ENCODE measurements at places on chromosomes 7 and 10. TPM values are rescaled to one million over a fixed set of nuclear protein-coding genes. Genes with fewer than 3 reads are reported as not detected.

PALD1 gene
- 17.3 TPM for total RNA-seq

NOS3 gene
- total RNA-seq, result 9.7 TPM

INA gene
- total RNA-seq, result 3.7 TPM

DCLRE1A gene
- 9.6 TPM for total RNA-seq

PTPRZ1 gene
- 59.8 TPM for total RNA-seq

MEOX2 gene
- not detected for total RNA-seq

DNA sequence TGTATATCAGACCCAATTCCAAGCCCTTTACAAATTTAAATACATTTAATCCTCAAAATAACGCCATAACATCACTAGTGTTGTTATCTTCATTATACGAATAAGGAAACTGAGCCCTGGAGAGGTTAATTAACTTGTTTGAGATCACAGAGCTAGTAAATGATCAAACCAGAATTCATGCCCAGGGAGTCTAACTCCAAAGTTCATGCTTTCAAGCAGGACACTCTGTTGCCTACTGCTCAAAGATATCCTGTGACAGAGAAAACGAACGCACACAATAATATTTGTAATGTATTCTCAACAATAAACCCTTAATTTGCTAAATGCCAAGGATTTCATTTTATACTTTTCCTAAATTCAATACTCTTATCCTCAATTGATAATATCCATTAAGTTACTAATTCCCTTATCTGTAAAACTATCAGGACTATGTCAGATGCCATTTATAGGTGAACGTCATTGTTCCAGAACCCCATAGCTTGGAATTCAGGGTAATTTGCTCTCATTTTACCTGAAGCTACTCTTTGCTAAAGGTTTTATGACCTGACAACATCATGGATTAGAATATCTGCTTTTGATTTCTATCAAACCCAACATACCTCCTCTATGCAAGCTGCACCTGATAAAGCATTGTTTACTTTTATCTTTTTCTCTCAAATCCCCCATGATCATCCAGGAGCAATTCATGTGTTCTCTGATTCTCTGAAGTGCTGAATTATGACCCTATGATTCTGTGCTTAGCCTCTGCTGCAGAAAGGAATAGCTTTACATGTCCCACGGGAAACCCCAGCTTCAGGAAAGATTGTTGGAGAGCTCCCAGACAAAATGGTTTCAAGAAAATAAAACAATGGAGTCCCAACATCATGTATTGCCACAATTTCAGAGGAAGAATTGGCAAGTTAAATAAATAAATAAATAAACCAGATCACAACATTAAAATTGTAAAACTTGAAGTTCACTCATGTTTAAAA, 150.2 kb upstream of the CDK1 start:
- H3K4me3 ChIP-seq, result no peak overlapping the region
- no peak for DNase-seq
- no peak overlapping the region for H3K27ac ChIP-seq
- no peaks in the 10 kb centered on the region for H3K36me3 ChIP-seq
- peaks cover 2% of the 10 kb centered on the region for H3K4me1 ChIP-seq
- H3K27me3 ChIP-seq, result no peaks in the 10 kb centered on the region

GRCh38 chr7:158706273-158706704, 1.7 kb upstream of the NCAPG2 start:
- H3K27ac ChIP-seq, result no peak overlapping the region
- H3K36me3 ChIP-seq, result peaks cover 4% of the 10 kb centered on the region
- no peak overlapping the region for H3K4me3 ChIP-seq

- H3K27me3 ChIP-seq, result peaks cover 98% of the 10 kb centered on the region
- no peaks in the 10 kb centered on the region for H3K36me3 ChIP-seq
- H3K4me3 ChIP-seq, result peak overlapping the region; percentile 77
- H3K4me1 ChIP-seq, result peaks cover 3% of the 10 kb centered on the region
- peak; percentile 80 for DNase-seq
Observed at GRCh38 chr10:23694921-23695824, 256.3 kb downstream of the OTUD1 start.

DNA sequence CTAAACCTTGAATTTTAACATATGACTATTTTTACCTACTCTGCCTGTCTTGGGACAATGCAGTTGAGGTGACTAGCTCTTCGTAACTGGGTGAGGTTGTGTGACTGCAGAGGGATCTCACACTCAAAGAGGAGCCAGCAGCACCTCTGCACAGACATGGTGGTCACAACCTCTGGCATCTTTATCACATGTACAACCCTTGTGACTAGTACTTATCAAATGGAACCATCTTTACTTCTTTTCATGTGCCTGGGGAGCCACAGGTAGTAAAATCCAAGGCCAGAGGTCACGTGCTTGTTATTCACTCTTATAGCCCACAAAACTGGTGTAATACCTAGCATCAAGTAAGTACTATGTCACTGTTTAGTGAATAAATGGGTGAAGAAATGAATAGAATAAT, 244.3 kb downstream of the COBL start:
- no peak overlapping the region for H3K27ac ChIP-seq
- H3K36me3 ChIP-seq, result no peaks in the 10 kb centered on the region
- H3K4me1 ChIP-seq, result peaks cover 3% of the 10 kb centered on the region

- H3K27ac ChIP-seq, result no peak overlapping the region
- no peaks in the 10 kb centered on the region for H3K36me3 ChIP-seq
- peaks cover 27% of the 10 kb centered on the region for H3K27me3 ChIP-seq
- H3K4me1 ChIP-seq, result no peaks in the 10 kb centered on the region
- DNase-seq, result peak; percentile 20
- no peak overlapping the region for H3K4me3 ChIP-seq
Observed at GRCh38 chr10:46285966-46286620, 704 bp upstream of the ANTXRL start.
